ENCODE measurements at places on chromosomes 16 and 17.

DNA sequence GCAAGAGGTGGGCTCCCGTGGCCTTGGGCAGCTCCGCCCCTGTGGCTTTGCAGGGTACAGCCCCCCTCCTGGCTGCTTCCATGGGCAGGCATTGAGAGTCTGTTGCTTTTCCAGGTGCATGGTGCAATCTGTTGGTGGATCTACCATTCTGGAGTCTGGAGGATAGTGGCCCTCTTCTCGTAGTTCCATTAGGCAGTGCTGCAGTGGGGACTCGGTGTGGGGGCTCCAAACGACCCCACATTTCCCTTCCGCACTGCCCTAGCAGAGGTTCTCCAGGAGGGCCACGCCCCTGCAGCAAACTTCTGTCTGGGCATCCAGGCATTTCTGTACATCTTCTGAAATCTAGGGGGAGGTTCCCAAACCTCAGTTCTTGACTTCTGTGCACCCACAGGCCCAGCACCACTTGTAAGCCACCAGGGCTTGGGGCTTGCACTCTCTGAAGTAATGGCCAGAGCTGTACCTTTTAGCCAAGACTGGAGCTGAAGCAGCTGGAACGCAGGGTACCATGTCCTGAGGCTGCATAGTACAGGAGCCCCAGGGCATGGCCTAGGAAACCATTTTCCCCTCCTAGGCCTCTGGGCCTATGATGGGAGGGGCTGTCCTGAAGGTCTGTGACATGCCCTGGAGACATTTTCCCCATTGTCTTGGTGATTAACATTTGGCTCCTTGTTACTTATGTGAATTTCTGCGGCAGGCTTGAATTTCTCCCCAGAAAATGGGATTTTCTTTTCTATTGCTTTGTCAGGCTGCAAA is 6.0 kb downstream of the PRKAR1A start:
- H3K36me3 ChIP-seq = peaks cover 54% of the 10 kb centered on the region
- peaks cover 7% of the 10 kb centered on the region for H3K27me3 ChIP-seq
- peak overlapping the region; percentile 57 for H3K27ac ChIP-seq
- H3K4me1 ChIP-seq = peaks cover 33% of the 10 kb centered on the region
- peak overlapping the region; percentile 57 for H3K4me3 ChIP-seq

- H3K27ac ChIP-seq = peak overlapping the region; percentile 30
- peaks cover 4% of the 10 kb centered on the region for H3K36me3 ChIP-seq
- H3K27me3 ChIP-seq = peaks cover 3% of the 10 kb centered on the region
- no peaks in the 10 kb centered on the region for H3K4me1 ChIP-seq
These were observed 164.5 kb upstream of the CHMP6 start for GRCh38 chr17:80826955-80827645.

GRCh38 chr16:88777471-88778270 is 7.3 kb downstream of the PIEZO1 start:
- peaks cover 28% of the 10 kb centered on the region for H3K4me1 ChIP-seq
- H3K27me3 ChIP-seq = peaks cover 2% of the 10 kb centered on the region
- H3K4me3 ChIP-seq = peak overlapping the region; percentile 21
- H3K27ac ChIP-seq = no peak overlapping the region

- peak overlapping the region; percentile 86 for H3K27ac ChIP-seq
- H3K4me3 ChIP-seq = peak overlapping the region; percentile 94
- H3K27me3 ChIP-seq = peaks cover 18% of the 10 kb centered on the region
- DNase-seq = no peak
- peaks cover 5% of the 10 kb centered on the region for H3K36me3 ChIP-seq
- peaks cover 44% of the 10 kb centered on the region for H3K4me1 ChIP-seq
These were observed 1.0 kb downstream of the NHERF1 start for GRCh38 chr17:74749279-74750038.

GRCh38 chr17:81655378-81656117 is 794 bp downstream of the PDE6G start:
- H3K27ac ChIP-seq = no peak overlapping the region
- no peaks in the 10 kb centered on the region for H3K36me3 ChIP-seq
- H3K27me3 ChIP-seq = peaks cover 12% of the 10 kb centered on the region
- H3K4me3 ChIP-seq = no peak overlapping the region

GRCh38 chr17:76532072-76532651 is 5.3 kb downstream of the CYGB start:
- H3K4me3 ChIP-seq = peak overlapping the region; percentile 27
- no peaks in the 10 kb centered on the region for H3K36me3 ChIP-seq
- peaks cover 11% of the 10 kb centered on the region for H3K4me1 ChIP-seq
- H3K27me3 ChIP-seq = peaks cover 11% of the 10 kb centered on the region

GRCh38 chr17:39787041-39787440 is 49.3 kb downstream of the GRB7 start:
- H3K36me3 ChIP-seq = no peaks in the 10 kb centered on the region
- H3K4me3 ChIP-seq = no peak overlapping the region
- no peaks in the 10 kb centered on the region for H3K4me1 ChIP-seq
- DNase-seq = no peak

DNA sequence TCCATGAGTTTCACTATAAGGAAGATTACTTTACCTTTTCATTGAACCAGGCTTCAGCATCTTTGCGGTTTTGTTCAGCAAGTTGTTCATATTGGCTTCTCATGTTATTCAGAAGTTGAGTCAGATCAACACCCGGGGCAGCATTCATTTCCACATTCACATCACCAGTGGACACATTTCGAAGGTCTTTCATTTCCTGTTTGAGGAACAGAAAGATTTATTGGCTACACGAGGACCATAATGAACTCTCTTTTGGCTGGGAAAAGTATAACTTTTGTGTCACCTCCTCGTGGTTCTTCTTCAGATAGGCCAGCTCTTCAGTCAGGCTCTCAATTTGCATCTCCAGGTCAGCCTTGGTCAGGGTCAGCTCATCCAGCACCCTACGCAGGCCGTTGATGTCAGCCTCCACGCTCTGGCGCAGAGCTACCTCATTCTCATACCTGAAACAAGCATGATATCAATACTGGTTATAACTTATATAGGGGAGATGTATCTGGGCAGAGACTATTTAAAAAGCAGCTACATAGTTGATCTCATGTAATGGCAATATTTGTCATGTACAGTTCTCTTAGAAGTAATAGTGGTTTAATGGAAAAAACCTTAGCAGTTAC is 2.1 kb downstream of the KRT10 start:
- no peak for DNase-seq
- peak overlapping the region; percentile 95 for H3K27ac ChIP-seq
- H3K27me3 ChIP-seq = no peaks in the 10 kb centered on the region
- H3K4me3 ChIP-seq = peak overlapping the region; percentile 2
- peaks cover 30% of the 10 kb centered on the region for H3K4me1 ChIP-seq

DNA sequence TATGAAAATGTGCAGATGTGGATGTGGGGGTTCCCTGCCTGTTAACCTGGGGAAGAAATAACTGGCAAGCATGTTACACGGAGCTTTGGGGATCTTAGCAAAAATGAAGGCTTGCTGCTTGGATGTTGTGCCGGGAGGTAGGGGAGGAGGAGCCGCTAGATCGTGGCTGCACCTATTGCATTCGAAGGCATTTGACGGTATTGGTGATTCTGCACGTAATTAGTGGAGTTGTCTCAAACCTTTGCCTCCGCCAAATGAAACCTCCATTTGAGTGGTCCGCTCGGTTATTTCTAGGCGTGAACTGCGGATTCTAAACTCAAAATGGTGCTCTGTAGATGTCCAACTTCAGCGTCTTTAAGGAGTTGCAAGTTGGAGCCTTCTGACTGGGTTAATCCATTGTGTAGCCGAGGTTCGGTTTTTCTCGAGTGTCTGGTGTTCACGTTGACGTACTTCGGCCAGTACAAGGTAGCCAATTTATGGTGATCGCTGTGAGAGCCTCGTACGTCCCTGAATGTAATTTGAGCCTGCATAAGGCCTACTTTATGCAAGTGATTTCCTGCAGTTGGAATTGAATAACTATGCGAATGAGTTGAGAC is 1.5 kb downstream of the TNRC6C start:
- H3K4me3 ChIP-seq = peak overlapping the region; percentile 95
- peaks cover 23% of the 10 kb centered on the region for H3K27me3 ChIP-seq
- peaks cover 15% of the 10 kb centered on the region for H3K4me1 ChIP-seq
- peaks cover 11% of the 10 kb centered on the region for H3K36me3 ChIP-seq

DNA sequence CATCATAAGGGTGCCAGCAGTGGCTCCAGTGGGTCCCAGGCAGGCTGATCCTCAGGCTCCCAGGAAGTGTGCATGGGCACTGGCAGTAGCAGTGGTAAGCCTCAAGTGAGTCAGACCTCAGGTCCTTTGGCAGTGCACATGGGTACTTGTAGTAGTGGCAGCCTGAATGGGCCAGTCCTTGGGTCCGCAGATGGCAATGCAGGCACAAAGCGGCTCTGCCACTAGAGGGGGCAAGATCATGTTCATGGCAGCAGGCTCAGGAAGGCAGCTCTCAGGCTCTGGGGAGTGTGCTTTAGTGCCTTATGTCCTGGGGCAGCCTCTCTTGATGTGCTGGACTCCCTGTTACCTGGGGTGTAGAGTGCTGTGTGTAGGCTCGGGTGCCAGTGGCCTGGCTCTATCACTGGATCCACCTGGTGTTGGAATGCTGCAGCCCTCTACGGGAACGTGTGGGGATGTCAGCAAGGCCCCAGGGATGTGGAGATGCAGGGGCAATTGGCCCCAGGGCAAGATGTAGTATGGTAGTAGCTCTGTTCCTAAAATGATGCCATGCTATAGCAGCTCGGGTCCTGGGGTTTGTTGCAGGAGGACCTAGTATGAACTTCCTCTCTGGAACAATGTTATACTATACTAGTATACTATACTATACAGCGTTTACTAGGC is 11.0 kb downstream of the ACSM3 start:
- no peaks in the 10 kb centered on the region for H3K36me3 ChIP-seq
- no peaks in the 10 kb centered on the region for H3K4me1 ChIP-seq
- H3K27ac ChIP-seq = no peak overlapping the region

- no peak for DNase-seq
- peaks cover 15% of the 10 kb centered on the region for H3K36me3 ChIP-seq
- no peak overlapping the region for H3K27ac ChIP-seq
- no peaks in the 10 kb centered on the region for H3K4me1 ChIP-seq
These were observed 21.5 kb downstream of the ABCC1 start for GRCh38 chr16:15970743-15971439.

DNA sequence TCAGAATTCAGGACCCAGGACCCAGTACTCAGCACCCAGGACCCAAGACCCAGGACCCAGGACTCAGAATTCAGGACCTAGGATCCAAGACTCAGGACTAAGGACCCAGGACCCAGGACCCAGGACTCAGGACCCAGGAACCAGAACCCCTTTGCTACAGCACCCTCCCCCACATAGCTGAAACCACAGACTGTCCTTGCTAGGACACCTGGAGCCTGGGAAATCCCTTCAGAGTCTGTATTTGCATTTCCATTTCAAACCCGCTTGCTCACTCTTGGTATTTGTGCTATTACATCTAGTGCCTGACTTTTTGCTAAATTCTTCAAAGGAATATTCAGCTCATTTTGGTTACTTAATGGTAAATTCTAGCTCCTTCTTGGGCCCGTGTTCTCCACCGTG is 275.8 kb upstream of the MAF start:
- DNase-seq = no peak
- peaks cover 1% of the 10 kb centered on the region for H3K27me3 ChIP-seq
- H3K27ac ChIP-seq = no peak overlapping the region
- H3K4me1 ChIP-seq = no peaks in the 10 kb centered on the region
- no peak overlapping the region for H3K4me3 ChIP-seq

GRCh38 chr16:66844342-66845079 is at the start of gene CA7:
CA7 (plus strand) TSS chr16:66844414; CDS start chr16:66844488, 74 bp downstream.
- H3K27ac ChIP-seq = no peak within 1 kb of the TSS
- peaks cover 2% of the 10 kb centered on the region for H3K4me1 ChIP-seq
- H3K27me3 ChIP-seq = peaks cover 25% of the 10 kb centered on the region
- no peak for DNase-seq
- peak within 1 kb of the TSS; percentile 71 for H3K4me3 ChIP-seq
- H3K36me3 ChIP-seq = no peaks in the 10 kb centered on the region

- H3K27ac ChIP-seq = peak overlapping the region; percentile 50
- H3K27me3 ChIP-seq = no peaks in the 10 kb centered on the region
- peaks cover 13% of the 10 kb centered on the region for H3K4me1 ChIP-seq
- no peak for DNase-seq
These were observed 43.7 kb downstream of the CMTM4 start for GRCh38 chr16:66652661-66653360.

DNA sequence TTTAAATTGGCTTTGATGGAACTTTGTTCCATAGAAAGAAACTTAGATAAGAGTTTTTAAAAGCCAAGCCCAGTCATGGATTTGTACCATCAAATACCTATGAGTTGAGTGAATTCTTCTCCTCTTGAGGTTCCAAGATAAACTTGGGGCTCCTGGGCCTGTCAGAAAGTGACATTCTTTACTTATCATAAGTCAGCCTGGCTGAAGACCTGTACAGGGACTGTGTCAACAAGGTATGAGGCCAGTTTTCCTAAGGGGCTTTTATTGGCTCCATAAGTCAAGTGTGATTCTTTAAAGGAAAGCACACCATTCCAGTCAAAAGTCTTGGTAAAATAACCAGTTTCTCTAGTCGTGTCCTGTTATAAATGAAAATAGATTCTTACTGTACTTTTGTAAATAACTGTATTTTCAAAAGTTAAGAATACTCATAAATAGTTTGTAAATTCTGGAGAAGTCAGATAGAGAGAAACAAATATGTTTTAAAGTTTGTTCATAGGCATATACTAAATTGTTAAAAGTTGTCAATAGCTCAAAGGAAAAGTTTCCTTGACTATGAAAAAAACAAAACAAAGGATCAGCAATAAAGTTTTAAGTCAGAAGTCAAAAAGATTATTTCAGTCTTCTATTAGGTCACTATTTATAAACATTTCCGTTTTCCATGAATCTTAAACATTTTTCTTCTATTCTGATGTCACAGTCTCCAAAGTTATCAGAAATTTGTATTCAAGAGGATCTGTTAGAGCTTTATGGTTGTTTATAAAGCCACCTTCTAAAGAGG is 22.5 kb upstream of the MYO1D start:
- no peaks in the 10 kb centered on the region for H3K36me3 ChIP-seq
- DNase-seq = no peak
- H3K4me1 ChIP-seq = peaks cover 8% of the 10 kb centered on the region
- H3K27me3 ChIP-seq = peaks cover 2% of the 10 kb centered on the region
- no peak overlapping the region for H3K4me3 ChIP-seq

DNA sequence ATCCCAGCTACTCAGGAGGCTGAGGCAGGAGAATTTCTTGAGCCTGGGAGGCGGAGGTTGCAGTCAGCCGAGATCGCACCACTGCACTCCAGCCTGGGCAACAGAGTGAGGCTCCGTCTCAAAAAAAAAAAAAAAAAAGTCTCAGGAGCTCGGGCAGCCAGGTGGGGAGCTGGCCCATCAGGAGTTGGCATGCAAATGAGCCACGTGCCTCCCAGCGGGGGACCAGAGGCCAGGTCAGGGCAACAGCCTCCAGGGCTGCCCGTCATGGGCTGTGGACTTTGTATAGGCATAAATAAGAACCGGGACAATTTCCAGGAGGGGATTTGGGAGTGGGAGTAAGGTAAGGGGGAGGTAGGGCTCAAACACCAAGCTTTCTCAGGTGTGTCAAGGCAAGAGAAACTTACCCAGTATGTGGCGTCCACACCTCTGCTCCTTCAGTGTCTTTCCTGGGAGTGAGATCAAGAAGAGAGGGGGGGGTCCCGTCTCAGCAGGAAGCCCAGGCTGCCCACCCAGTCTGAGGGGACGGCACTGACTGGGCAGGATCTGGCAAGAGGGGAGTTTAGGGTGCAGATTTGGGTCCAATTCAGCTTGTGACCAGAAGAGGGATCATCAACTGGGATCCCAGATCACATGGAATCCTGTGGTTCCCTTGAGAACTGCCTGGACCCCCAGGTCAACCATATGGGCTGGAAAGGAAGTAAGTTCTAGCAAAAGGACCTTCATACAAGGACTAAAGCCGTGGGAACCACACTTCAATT is 22.3 kb upstream of the G6PC1 start:
- peaks cover 4% of the 10 kb centered on the region for H3K36me3 ChIP-seq
- H3K27me3 ChIP-seq = peaks cover 10% of the 10 kb centered on the region
- no peak for DNase-seq
- H3K27ac ChIP-seq = no peak overlapping the region
- no peak overlapping the region for H3K4me3 ChIP-seq

Data from endothelial cell (in vitro differentiated cells).